Frontal cortex (tissue), 4 donors: ENCODE measurements at places on chromosomes 16 and 17. TPM values are rescaled to one million over a fixed set of nuclear protein-coding genes. Genes with fewer than 3 reads are reported as not detected.

Gene TOM1L1
- 20.4 TPM for total RNA-seq

Gene IL34
- total RNA-seq, result 1.6 TPM

Gene AFMID
- total RNA-seq, result 33.4 TPM

Gene DHX58
- total RNA-seq, result 0.82 TPM

Gene RTN4RL1
- 20.4 TPM for total RNA-seq

Gene TUBB3
- total RNA-seq, result 3,334 TPM

Gene MPP2
- total RNA-seq, result 13.9 TPM

Gene CCL1
- total RNA-seq, result not detected

DNA sequence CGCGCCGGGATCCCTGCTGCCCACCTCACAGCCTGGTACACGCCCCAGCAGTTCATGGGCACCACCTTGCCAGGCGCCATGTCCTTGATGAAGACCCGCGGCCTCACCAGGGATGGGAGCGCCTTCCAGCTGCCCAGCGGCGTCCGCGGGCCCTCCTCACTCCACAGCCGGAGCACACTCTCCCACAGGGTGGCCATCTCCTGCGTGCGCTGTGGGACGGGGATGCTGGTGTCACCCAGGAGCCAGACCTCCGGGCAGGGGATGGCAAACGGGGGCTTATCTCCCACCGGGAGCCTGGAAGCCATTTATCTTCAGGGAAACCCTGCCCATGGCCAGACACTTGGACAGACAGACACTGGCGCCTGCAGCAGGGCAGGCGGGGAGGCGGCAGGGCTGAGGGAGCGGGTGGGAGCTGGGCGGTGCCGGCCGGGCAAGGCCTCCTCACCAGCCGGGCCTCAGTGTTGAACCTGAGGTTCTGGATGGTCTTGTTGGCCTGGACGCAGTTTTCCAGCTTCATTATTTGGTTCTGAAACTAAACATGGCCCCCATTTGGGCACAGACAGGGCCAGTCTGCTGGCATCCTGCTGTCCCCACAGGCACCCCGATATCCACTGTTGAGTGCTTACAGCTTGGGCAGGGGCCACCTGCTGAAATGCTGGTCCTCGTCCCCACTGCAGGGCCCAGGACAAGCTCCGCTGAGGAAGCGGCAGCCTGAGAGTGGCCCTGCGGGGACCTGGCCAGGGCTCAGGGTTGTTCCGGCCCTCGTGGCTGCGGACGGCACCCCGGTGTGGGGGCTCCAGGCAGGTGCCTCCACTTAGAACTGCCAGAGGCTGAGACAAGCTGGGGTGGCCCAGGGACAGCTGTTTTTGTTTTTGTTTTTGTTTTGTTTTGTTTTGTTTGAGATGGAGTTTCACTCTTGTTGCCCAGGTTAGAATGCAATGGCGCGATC lies 4.0 kb downstream of the PERCC1 start:
- DNase-seq, result no peak

- DNase-seq, result no peak
Measured at GRCh38 chr17:8285270-8286181, 2.9 kb upstream of the RANGRF start.

GRCh38 chr17:55410722-55411462 lies 10.7 kb downstream of the MMD start:
- no peak for DNase-seq

DNA sequence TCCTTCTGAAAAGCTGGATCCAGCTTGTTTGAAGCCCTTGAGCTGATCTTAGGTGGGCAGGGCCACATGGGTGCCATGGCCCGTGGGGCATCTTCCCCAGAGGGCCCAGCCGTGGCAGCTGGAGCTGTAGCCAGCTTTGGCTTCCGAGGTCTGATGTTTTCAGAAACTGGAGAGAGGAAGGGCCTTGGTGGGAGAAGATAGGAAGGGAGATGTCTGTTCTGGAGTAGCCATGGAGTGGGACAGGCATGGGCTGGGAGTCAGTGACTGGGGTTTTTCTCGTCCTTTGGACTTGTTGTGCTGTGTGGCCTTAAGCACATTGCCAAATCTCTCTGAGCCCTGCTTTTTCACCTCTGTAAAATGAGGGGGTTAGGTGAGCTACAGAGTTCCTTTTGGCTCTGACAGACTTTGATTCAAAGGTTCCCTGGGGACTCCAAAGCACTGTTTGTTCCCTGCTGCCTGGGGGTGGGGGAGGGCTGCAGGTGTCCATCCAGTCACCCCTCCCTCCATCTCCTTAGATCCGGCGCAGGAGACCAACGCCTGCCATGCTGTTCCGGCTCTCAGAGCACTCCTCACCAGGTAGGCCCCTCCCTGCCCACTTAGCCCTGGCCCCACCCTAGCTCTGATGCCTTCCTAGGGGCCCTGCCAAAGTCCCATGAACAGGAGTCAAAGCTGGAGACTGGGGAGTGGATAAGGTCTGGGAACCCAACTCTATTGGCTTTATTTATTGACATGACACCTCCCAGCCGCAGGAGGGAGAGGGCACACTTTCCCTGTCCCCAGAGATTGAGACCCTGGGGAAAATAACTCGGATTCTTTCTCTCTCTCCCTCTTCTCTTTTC lies 2.1 kb downstream of the PPP1R1B start:
- no peak for DNase-seq

DNA sequence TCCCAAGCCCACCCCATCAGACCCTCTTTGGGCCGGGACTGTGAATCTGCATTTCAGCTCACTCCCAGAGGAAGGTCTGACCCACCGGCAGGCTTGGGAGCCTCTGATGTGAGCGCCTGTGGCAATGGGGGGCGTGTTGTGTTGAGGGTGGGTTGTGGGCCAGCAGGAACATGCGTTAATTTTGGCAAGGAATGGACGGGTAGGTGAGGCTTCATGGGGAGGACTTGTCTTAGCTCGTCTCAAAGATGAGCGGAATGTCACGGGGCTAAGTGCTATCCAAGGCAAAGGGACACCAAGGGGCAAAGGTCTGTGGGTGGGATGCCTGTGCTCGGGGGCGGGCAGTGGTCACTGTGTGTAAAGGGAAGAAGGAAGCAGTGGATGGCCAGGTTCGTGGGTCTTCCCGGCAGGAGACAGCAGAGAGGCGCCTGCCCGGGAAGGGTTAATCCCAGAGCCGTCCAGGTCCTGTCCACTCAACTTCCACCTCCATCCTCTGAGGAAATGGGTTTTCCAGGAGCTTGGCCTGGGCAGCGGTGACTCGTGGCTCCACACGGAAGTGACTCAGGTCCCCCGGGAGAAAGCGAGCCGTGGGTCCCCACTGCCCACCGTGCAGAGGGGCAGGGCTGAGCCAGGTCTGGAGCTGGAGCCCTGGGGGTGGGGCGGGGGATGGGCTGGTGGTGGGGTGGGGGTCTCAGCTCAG lies 17.4 kb downstream of the ADGRG1 start:
- DNase-seq, result no peak

DNA sequence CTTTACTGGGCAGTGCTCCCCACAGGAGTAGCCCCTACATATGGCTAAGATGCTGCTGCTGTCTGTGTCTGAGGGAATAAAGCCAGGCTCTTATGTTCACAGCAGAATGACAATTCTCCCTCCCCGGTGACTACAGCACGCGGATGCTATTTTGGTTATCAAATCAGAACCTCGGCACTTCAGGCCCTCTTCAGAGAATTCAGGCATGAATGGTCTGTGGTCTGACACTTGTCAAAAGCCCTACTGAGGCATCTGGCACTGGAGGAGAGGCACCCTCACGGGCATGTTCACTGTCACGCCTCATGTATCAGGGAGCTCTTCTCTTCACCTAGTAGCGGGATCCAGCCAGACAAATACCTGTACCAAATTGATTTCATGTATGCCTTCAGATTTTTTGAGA lies 30.4 kb downstream of the KIAA0513 start:
- DNase-seq, result no peak

DNA sequence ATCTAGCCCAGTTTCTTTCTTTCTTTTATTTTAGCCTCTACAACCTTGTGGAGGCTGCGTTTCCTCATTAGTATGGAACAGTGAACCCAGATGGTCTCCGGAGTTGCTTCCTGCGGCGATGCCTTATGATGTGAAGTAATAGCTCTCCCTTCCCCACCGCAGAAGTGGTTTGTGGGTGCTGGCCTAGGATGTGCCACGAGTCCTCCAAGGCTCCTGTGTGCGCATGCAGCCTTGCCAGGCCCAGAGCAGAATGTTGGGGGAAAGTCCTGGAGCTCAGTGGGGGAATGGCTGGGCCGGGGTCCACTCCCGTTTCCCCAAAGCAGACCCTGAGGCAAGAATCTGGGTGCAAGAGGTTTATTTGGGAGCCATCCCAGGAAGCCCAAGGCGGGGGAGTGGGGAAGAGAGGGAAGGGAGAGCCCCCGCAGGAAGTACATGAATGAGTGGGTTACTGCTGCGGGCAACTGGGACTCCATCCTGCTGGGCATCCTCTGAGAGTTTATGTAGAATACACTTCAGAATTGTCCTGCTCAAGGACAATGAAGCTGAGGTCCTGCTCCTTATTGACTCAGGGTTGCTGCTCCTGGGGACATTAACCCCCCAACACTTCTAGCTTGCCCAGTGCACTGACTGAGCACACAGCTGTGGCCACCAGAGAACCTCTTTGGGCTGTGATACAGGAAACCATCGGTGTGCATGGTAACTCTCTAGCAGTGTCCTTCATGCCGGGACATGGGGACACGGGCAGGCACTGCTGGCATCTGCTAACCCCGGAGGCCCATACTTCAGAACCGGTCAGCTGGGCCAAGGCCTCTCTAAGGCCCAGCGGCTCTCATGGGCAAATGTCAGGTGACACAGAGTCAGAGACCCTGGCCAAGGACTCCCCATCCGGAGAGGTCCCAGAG lies 3.7 kb upstream of the HCRT start:
- DNase-seq, result no peak

GRCh38 chr17:39000021-39000601 lies 32.9 kb upstream of the FBXO47 start:
- no peak for DNase-seq

DNA sequence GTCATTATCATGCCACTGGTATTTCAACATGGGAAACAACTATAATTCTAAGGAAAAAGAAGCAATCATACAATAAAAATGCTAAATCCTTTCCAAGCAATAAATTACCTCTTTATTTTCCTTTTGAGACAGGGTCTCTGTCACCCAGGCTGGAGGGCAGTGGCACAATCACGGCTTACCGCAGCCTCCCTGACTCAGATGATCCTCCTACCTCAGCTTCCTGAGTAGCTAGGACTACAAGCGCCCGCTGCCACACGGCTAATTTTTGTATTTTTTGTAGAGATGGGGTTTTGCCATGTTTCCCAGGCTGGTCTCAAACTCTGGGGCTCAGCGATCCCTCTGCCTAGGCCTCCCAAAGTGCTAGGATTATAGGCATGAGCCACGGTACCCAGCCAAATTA lies 24.1 kb downstream of the CNOT1 start:
- no peak for DNase-seq

- DNase-seq, result no peak
Measured at GRCh38 chr17:82020572-82021106, 2.0 kb downstream of the CENPX start.

DNA sequence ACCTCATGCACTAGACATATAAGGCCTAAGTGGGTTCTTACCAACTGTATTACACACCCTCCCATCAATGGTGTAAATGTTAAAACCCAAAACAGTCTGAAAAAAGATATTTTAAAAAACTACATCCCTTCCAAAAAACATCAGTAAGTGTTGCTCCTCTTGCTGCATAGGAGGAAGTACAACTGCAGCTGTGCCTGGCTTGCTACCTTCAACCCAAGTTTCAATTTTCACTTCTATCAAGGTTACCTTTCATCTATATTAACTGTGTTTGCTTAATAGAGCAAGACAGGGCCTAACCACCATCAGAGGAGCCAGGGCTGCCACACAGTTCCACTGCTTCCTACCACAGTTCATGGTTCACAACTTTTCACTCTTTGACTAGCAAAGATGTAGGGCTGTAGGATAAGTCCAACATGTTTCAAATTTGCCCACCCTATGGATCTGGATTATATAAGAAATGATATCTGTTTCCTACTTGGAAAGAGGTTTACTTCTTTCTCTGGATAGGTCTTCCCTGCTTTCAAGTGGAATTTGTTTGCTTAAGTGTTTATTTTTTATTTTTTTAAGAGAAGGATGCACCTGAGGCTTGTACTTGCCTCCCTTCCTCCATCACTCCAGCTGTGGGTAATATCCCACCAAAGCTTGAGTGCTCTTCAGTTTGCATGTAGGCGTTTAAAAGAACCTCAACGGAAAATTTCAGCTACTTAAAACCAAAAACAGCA lies 56.7 kb downstream of the GRB7 start:
- DNase-seq, result no peak

- DNase-seq, result no peak
Measured at GRCh38 chr16:47395733-47396498, 64.9 kb downstream of the ITFG1 start.

- DNase-seq, result no peak
Measured at GRCh38 chr16:12235110-12235509, 258.6 kb downstream of the SNX29 start.

- peak; percentile 53 for DNase-seq
Measured at GRCh38 chr16:67882374-67883145, 2.1 kb upstream of the NRN1L start.

GRCh38 chr17:38605841-38606645 lies at the start of gene SRCIN1:
Gene SRCIN1, minus strand, starts transcription at chr17:38605952. Its CDS starts 247 bp downstream, at chr17:38605705.
- DNase-seq, result peak; percentile 84

DNA sequence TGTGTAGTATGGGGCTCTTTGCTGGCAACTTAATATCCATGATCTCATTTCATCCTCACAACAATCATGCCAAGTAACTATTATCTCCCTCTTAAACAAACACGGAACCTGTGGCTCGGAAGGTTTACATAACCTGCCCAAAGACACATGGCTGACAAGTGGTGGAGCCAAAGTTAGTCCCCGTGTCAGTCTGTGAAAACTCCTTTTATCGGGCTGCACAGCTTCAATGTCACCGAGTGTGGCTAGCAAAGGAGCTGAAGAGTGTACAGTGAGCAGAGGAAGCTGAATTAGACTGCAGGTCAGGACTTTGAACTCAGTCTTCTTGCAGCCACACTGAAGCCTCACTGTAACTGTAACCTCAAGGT lies 80.3 kb downstream of the PARN start:
- no peak for DNase-seq

GRCh38 chr16:52584354-52585320 lies 37.7 kb upstream of the TOX3 start:
- no peak for DNase-seq

GRCh38 chr16:24531166-24531565 lies 8.2 kb upstream of the RBBP6 start:
- no peak for DNase-seq

DNA sequence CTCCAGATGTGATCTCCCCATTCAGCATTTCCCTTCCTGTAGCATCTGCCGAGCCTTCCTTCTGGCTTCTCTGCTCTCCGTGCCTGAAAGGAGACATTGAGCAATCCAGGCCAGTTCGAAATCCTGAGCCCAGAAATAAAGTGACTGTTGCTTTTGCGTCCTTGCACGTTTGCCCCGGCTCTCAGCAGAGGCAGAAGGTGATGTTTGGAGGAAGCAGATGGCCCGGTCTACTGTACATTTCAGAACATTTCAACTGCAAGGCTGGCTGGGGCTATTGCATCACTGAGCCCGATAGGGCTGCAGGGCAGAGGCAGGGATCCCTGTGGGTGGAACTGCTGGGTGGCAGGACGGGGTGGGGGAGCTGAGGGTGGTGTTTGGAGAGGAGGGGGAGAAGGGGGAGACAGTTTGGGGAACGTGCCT lies 29.4 kb downstream of the IRF8 start:
- DNase-seq, result no peak

- no peak for DNase-seq
Measured at GRCh38 chr17:57566721-57567120, 178.4 kb downstream of the CCDC182 start.
